Hepatocyte (in vitro differentiated cells): ENCODE measurements at places on chromosomes 2 and 18. TPM values are rescaled to one million over a fixed set of nuclear protein-coding genes. Genes with fewer than 3 reads are reported as not detected.

The RELCH gene
- polyA plus RNA-seq, result 8.3 and 9.3 TPM in 2 replicates

The CKAP2L gene
- 5.0 and 7.2 TPM in 2 replicates for polyA plus RNA-seq

The CD226 gene
- not detected in 2 replicates for polyA plus RNA-seq

GRCh38 chr18:75757951-75758350, 330.4 kb upstream of the SMIM21 start:
- DNase-seq, result no peak

DNA sequence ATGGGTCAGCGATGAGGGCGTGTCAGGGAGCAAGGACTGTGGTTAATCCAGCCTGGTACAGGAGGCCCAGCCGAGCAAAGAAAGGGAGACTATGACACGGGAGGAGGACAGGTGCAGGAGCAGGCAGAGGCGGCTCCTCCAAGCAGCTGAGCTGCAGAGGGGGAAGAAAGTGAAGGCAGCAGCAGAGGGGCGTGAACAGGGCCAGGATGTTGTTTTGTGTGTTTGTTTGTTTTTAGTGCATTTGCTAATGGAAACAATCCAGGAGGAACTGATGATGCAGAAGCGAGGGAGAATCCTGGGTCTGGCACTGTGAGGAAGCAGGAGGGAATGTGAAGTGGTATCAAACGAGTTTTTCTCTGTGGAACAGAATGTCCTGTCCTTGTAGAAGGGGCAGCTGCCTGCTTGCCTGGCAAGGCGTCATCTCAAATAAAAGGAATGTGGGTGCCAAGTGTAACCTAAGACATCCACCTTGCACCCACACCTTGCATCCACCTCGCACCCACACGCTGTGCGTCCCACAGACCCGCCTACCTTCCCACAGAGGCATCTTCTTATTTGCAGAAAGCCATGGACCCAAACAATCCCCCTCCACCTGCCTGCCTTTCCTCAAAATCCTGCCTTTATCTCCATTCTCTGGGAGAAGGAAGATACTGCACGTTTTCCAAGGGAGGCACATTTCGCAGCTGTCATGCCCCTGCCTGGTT, 134.8 kb downstream of the SH3BP4 start:
- DNase-seq, result no peak

DNA sequence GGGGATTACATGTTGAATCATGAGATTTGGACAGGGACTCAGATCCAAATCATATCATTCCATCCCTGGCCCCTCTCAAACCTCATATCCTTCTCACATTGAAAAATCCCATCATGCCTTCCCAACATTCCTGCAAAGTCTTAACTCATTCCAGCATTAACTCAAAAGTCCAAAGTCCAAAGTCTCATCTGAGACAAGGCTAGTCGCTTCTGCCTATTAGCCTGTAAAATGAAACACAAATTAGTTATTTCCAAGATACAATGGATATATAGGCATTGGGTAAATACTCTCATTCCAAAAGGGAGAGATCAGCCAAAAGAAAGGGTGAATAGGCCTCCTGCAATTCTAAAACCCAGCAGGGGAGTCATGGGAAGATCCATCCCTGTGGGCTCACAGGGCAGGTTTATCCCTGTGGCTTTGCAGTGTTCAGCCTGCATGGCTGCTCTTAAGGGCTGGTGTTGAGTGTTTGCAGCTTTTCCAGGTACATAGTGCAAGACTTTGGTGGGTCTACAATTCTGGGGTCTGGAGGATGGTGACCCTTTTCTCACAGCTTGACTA, 21.2 kb upstream of the SLC14A1 start:
- no peak for DNase-seq
